Activated CD4-positive, alpha-beta memory T cell treated with anti-CD3 and anti-CD28 coated beads for 36 hours (primary cell): ENCODE measurements at places on chromosomes 16 and 17. TPM values are rescaled to one million over a fixed set of nuclear protein-coding genes. Genes with fewer than 3 reads are reported as not detected.

Gene CCL7
- not detected for total RNA-seq

Gene RNF112
- total RNA-seq = 0.97 TPM

Gene MAFG
- 24.1 TPM for total RNA-seq

Gene AATK
- total RNA-seq = 0.78 TPM

Gene ATP2A3
- total RNA-seq = 108 TPM

Gene RAC3
- 6.3 TPM for total RNA-seq

Gene SLC5A10
- not detected for total RNA-seq

Gene KRT17
- not detected for total RNA-seq

Gene SLC52A1
- total RNA-seq = 0.31 TPM

Gene SERPINF2
- total RNA-seq = not detected

Gene CA4
- total RNA-seq = not detected

Gene ADGRG3
- not detected for total RNA-seq

Gene FSCN2
- 0.46 TPM for total RNA-seq

Gene ZKSCAN2
- 5.1 TPM for total RNA-seq

Gene SLC2A4
- total RNA-seq = 0.15 TPM

Gene SLFN12L
- total RNA-seq = 39.0 TPM

Gene TLCD2
- 0.85 TPM for total RNA-seq

Gene ATAD5
- 32.9 TPM for total RNA-seq

Gene ABCA8
- not detected for total RNA-seq

Gene ABCC11
- 0.15 TPM for total RNA-seq
